ENCODE measurements at places on chromosomes 3 and 15.

DNA sequence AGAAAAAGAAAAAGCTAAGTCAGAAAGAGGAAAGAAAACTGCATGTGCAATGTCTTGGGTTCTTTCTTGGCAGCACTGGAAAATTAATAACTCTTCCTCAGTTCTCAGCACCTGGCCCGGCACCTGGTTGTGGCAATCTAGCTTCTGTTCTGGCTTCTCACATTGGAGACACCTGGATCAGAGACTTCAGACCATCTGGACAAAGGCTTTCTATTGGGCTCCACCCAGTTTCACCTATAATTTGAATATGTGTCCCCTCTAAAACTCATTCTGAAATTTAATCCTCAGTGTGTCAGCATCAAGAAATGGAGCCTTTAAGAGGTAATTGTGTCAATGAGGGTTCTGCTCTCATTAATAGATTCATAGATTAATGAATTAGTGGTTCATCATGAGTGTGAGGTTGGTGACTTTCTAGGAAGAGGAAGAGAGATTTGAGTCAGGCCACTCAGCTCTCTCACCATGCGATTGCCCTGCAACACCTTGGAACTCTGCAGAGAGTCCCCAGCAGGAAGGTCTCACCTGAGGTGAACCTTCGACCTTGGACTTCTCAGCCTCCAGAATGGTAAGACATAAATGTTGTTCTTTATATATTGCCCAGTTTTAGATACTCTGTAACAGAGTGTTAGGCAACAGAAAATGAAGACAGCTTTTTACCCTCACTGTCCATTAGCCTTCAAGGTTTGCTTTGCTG is 679.9 kb downstream of the NTRK3 start:
- no peak for DNase-seq

GRCh38 chr15:41483519-41483918 is 10.2 kb upstream of the ITPKA start:
- no peak for DNase-seq

GRCh38 chr3:191003742-191004141 is 141.2 kb upstream of the GMNC start:
- no peak for DNase-seq

- DNase-seq, result no peak
Measured at GRCh38 chr15:58771621-58772250, 634 bp downstream of the MINDY2 start.

- DNase-seq, result peak; percentile 60
Measured at GRCh38 chr3:52053307-52054304, 2.8 kb downstream of the DUSP7 start.

DNA sequence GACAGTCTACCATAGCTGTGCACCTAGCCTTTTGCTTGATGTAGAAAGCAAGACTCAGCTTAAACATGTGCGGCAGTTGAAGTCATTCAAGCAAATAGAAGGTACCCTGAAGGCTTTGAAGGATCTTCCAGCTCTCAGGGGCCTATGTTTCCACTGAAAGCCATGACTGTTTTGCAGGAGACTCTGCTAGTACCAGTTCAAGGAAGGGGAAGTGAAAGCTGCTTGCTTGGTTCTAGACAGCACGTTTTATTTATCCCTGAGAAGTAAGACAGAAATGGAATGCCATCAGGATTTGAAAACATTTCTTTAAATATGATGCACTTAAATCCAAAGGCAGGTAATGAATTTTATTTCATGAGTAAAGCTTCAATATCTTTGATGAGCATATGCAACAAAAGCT is 311.4 kb downstream of the PDCD6IP start:
- no peak for DNase-seq

DNA sequence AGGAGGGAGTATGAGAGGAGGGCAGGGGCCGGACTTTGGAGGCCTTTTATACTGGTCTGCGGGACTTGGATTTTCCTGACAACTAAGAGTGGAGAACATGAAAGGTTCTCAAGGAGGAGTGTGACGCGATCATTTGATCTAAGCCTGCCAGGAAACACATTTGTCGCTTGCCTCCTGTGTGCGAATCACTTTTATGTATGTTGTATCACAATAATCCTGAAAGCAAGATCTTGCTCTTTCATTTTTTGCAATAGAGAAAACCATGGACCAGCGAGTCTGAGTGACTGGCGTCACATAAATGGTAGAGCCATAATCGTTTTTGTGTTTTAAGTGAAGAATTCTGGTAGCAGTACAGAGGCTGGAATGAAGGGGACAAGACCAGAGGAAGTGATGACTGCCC is 100.7 kb downstream of the ARNT2 start:
- no peak for DNase-seq

DNA sequence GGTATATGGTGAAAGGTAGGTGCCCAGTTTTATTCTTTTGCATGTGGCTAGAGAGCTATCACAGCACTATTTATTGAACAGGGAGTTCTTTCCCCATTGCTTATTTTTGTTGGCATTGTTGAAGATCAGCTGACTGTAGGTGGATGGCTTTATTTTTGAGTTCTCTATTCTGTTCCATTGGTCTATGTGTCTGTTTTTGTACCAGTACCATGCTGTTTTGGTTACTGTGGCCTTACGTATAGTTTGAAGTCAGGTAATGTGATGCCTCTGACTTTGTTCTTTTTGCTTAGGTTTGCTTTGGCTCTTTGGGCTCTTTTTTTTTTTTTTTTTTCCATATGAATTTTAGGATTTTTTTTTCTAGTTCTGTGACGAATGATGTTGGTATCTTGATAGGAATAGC is 139.2 kb upstream of the CTNNB1 start:
- DNase-seq, result no peak

- no peak for DNase-seq
Measured at GRCh38 chr15:98731712-98732450, 83.5 kb downstream of the IGF1R start.

GRCh38 chr3:127351321-127351720 is 63.5 kb upstream of the PRR20G start:
- no peak for DNase-seq

GRCh38 chr3:11969986-11970385 is 34.2 kb upstream of the SYN2 start:
- no peak for DNase-seq

Data from fibroblast of mammary gland (primary cell).